NB4 (cell line): ENCODE measurements at places on chromosomes 13 and 19.

GRCh38 chr19:11322269-11323024 lies 17.0 kb downstream of the RAB3D start:
- DNase-seq: peak; percentile 74

DNA sequence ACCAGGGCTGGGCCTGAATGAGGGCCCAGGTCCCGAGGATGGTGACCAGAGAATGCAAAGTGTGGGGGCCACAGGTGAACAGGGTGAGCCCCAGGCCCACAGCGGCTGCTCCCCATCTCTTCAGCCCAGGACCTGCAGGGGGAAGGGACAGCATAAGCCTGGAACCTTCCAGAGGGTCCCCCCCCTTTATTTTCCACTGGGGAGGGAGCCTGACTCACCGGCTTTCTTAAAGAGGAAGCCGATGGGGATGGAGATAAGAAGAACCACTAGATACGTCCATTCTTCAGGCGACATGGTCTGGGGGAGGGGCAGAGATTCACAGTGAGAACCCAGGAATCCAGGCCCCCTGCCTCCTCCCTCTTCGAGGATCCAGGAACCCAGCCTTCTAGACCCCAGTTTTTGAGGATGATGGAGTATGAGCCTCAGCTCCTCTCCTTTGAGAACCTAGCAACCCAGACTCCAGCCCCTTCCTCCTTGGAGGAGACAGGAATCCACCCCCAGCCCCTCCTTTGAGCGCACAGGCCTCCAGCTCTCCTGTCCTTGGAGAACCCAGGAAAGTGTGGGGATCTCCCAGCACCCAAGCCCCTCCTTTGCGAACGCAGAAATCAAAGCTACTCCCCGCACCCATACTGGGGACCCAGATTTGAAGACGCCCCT lies 1.0 kb downstream of the MBOAT7 start:
- DNase-seq: peak; percentile 81

DNA sequence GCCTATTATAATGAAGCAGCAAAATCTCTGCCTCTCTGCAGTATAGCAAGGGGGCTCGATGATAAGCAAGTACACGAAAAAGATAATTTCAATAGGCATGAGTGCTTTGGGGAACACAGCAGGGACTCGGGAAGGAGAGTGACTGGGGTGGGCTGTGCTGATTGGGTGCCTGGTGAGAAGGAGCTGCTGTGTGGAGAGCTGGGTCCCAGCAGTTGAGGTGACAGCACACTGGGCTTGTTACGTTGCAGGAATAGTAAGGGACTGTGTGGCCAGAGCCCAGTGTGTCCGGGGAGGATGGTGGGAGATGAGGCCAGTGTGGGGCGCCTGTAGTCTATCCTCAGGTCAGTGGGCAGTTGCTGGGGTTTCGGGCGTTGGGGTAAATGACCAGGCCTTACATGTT lies 17.4 kb downstream of the WDR62 start:
- DNase-seq: no peak

GRCh38 chr19:19490214-19490968 lies 25.0 kb downstream of the TSSK6 start:
- peak; percentile 82 for DNase-seq
